Cerebellum (tissue), 4 donors: ENCODE measurements at places on chromosomes 2 and 18. TPM values are rescaled to one million over a fixed set of nuclear protein-coding genes. Genes with fewer than 3 reads are reported as not detected.

TDRD15 gene
- 0.18 TPM for total RNA-seq

PRSS56 gene
- total RNA-seq: 0.18 TPM

DNA sequence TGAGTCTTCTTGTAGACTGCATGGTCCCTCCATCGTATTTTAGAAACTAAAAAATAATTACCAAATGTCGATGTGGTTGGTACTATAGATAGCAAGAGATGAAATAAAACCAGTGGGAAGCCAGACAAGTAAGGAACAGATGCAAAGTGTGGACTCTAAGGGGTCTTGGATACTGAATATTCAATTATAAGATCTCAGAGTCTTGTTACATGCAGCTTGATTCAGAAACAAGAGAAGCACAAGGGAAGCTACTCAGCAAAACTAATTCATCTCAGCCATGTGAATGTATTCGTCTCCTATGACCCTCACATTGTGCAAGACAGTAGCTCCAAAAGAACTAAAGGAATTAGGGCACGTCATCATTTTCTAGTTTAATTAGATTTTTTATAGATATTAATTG lies 80.9 kb downstream of the CDH20 start:
- no peak for DNase-seq

CAVIN2 gene
- 10.5 TPM for total RNA-seq

DNA sequence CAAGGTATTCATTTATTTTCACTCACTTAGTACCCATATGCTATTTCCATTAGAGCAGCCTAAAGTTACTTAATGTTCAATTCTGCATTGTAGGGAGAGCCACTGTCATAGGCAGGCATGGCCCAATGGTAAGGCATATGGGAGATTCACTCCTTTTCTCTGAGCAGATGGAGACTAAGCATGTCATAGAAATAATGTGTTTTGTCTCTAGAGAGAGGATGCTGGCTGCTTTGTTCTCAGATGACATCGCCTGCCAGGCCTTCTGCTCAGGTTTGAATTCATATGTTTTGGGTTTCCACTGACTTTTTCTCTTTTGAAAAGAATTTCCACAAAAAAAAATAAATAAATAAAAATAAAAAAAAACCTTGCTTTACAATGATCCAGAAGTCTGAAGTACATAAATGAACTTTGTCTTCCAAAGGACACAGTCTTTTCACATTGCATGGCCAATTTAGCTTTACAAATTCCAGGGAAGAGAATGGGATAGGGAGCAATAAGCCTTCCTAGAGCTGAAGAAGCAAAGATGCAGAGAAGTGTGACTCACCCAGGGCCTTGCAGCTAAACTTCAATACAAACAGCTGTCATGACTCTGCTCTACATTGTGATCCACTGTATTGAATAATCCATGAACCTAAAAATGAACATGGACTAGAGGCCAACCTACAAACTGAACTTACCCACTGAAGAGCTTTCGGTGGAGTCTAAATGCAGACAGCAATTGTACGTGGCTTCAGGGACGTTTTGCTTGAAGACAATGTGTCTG lies 422.5 kb downstream of the CMPK2 start:
- DNase-seq: peak; percentile 1

DNA sequence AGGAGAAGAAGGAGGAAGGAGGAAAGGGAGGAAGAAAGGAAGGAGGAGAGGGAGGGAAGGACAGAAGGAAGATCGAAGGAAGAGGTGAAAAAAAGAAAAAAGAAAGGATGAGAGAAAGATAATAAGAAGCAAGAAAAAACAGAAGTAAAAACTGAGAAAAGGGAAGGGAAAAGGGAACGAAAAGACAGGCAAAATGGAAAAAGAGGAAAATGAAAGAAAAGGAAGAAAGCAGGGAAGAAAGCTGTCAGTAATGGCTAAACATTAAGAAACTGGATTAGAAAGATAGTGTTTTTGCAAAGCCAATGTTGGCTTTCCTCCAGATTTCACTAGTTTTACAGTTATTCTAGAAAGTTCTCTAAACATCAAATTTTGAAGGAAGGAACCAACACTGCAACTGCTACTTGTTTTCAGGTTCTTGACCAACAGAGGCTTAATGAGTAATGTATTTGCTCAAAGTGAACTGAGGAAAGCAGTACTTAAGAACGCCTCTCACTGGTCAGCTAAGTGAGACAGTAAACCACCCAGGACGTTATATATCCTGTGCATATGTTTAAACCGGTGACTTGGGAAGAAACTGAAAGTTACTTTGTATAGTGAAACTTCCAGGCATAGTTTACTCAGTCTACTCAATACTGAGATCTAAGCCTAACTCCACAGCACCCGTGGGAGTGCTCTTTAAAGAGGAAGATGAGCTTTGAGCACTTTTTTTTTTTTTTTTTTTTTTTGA lies 286.2 kb upstream of the TRIB2 start:
- no peak for DNase-seq

GRCh38 chr2:71790226-71791060 lies 337.1 kb downstream of the DYSF start:
- DNase-seq: no peak

DNA sequence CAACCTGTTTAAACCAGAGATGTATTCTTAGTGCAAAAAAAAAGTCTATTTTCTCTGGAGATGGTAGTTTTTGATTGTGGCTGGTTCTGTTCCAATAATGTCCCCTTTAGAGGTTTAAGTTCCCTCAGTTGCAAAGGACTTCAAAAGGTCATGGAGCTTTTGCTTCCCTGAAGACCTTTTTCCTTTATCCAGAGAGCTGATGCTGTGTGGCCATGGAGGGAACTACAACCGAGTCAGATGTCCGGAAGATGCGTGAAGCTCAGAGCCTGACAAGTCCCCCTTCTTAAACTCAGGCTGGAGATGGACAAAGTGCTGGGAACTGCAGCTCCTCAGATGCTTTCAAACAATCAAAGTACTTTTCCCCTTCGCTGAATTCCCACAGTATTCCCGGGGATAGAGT lies 176.1 kb downstream of the TMEM18 start:
- DNase-seq: no peak

CMPK2 gene
- 7.0 TPM for total RNA-seq

SPATA3 gene
- total RNA-seq: not detected

- no peak for DNase-seq
Measured at GRCh38 chr2:173424886-173425285, 70.2 kb downstream of the CDCA7 start.

DNA sequence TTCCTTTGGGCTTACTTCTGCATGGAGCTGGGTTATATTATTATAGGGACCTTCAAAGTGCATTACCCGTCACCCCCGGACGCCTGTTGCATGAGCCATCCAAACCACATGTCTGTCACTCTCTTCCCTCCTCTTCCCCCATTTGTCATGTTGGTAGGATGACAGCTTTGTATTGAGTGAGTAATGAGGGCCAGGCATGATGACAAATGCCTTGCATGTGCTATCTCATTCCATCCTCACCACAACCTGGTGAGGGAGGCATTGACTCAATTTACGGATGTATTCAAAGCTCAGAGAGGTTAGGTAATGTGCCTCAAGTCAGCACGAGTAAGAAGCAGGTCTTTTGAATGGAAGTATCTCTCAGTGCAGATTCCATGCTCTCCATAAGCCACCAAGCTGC lies 510.5 kb upstream of the TNP1 start:
- DNase-seq: no peak

GRCh38 chr2:44107086-44107740 lies 61.5 kb upstream of the PPM1B start:
- no peak for DNase-seq

C1QL2 gene
- total RNA-seq: 0.27 TPM

DNA sequence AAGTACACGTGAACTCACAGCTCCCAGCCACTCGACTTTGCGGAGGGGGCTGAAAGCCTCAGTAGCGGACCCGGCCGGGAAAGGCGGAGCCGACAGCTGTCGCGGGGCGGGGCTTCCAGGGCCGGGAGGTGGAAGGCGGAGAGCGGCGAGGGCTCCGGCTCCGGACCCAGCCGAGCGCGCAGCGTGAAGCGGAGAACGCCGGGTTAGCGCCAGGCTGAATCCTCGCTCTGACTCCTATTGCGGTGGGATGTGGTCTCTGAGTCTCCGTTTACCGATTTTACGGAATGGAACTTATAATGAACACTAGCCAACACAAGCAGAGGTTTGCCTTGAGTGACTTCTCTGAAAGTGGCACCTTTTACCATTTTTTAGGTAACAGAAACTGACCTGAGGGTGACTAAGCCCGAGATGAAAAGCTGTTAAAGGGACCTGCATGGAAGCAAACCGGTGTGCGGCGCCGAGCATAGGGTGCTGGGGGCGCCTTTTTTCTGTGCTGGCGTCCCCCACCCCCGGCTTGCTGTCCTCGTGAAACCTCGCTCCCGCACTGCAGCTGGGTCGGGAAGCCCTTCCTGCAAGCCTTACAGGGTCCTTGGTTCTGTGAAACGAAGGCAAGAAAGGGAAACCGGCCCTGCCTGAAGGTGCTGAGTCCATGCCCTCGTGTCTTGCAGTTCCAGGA lies 72.9 kb downstream of the EN1 start:
- DNase-seq: no peak

PRKAG3 gene
- total RNA-seq: not detected

DNA sequence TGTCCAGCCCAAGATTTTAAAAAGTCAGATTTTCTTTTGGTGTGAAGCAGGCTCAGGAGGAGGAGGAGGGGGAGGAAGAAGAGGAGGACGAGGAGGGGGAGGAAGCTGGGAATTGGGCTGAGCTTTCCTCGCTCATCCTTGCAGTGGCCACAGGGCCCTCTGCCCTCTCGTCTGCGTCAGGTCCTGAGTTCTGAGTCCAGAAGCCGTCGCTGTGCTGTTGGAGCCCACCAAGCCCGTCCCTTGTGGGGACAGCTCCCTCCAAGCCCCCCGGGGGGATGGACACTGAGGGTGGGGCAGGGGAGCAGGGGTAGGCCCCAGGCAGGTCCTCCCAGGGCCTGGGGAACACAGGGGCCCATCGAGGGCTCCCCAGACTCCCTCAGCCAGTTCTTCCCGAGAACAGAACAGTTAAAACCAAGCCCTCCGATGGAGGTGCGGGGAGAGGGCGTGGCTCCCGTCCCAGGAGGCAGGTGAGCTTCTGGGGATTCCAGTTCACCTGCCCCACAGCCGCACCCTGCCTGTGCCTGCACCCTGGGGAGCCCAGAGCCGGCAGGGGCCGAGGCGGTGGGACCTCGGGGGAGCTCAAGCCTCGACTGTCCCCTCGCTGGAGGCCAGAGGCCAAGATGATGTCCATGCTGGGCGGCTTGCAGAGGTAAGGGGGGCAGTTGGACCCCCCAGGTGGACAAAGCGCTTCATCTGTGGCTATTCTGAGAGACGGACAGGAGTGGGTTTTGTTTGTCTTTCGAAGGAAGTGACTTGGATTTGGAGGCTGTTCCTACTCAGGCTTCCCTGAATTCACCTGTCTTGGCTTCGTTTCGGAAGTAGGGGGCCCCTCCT lies at the start of gene GAL3ST2:
Gene GAL3ST2, plus strand, starts transcription at position 487 of the 834 bp plus-strand sequence. Its CDS starts 134 bp downstream, at position 621.
- DNase-seq: no peak

GRCh38 chr2:156340804-156341451 lies 8.4 kb upstream of the NR4A2 start:
- no peak for DNase-seq

FHOD3 gene
- total RNA-seq: 38.0 TPM

DNA sequence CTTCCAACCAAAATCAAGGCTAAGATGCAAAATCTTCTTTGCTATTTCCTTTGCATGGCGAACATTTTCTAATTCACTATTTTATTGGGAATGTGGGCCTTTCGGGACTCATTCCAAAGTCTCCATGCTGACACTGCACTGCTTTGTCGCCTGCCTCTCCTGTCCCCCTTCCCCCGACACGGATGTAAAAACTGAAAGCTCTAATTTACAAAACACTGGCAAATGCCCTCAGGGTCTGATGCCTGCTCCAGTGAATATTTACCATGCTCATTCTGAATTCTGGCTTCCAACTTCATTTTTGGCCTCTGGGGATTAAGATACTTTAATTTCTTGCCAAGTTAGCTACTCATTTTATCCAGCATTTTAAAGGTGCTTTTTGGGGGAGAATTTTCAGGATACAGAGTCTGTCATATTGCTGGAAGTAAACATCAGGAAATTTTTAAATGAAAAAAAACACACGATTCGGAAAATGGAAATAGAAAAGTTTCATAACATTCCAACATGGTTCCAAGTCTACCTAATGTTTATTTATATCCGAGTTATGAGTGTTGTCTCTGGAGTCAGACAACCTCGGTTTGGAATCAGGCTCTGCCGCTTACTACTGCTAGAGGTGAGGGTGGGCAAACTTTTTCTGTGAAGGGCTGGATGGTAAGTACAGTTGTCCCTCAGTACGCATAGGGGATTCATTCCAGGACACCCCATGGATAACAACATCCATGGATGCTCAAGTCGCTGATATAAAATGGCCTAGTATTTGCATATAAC lies 14.6 kb upstream of the LTBP1 start:
- no peak for DNase-seq
